H1 (cell line): ENCODE measurements at places on chromosomes 3 and 15. TPM values are rescaled to one million over a fixed set of nuclear protein-coding genes. Genes with fewer than 3 reads are reported as not detected.

Gene CP
- 0.32 and 0.46 TPM in 2 replicates for polyA plus RNA-seq

Gene MED12L
- polyA plus RNA-seq: 3.6 and 4.3 TPM in 2 replicates

Gene UQCC5
- 35.0 and 45.0 TPM in 2 replicates for polyA plus RNA-seq

Gene C15orf39
- polyA plus RNA-seq: 13.8 and 18.9 TPM in 2 replicates

Gene ITPKA
- polyA plus RNA-seq: 0.25 and 0.39 TPM in 2 replicates

Gene AZI2
- polyA plus RNA-seq: 11.6 and 17.4 TPM in 2 replicates

Gene NMD3
- polyA plus RNA-seq: 8.0 and 12.1 TPM in 2 replicates

Gene HLTF
- 18.1 and 21.9 TPM in 2 replicates for polyA plus RNA-seq

Gene GPR176
- polyA plus RNA-seq: 281 and 318 TPM in 2 replicates

Gene LSAMP
- polyA plus RNA-seq: 1.8 and 2.0 TPM in 2 replicates

Gene NANOGP8
- 14.5 and 23.3 TPM in 2 replicates for polyA plus RNA-seq

Gene UBL7
- polyA plus RNA-seq: 183 and 186 TPM in 2 replicates

Gene TMEM207
- not detected in 2 replicates for polyA plus RNA-seq

Gene ATXN7
- 16.8 and 17.1 TPM in 2 replicates for polyA plus RNA-seq

Gene VEPH1
- polyA plus RNA-seq: 9.1 and 12.0 TPM in 2 replicates

Gene ACOX2
- 7.3 and 9.2 TPM in 2 replicates for polyA plus RNA-seq

Gene ITGA11
- 0.05 and 0.06 TPM in 2 replicates for polyA plus RNA-seq

Gene IMPG2
- 0.02 and 0.03 TPM in 2 replicates for polyA plus RNA-seq

Gene DNAJC19
- polyA plus RNA-seq: 62.4 and 65.9 TPM in 2 replicates

Gene UPK1B
- 0.41 and 0.68 TPM in 2 replicates for polyA plus RNA-seq

Gene HYKK
- 1.7 and 2.0 TPM in 2 replicates for polyA plus RNA-seq
